ENCODE measurements at places on chromosomes 3 and 15.
A peak's percentile ranks its signal among the peaks of the same experiment; 100 is the strongest.

GRCh38 chr3:158159714-158160113 lies 49.8 kb downstream of the RSRC1 start:
- DNase-seq: no peak

DNA sequence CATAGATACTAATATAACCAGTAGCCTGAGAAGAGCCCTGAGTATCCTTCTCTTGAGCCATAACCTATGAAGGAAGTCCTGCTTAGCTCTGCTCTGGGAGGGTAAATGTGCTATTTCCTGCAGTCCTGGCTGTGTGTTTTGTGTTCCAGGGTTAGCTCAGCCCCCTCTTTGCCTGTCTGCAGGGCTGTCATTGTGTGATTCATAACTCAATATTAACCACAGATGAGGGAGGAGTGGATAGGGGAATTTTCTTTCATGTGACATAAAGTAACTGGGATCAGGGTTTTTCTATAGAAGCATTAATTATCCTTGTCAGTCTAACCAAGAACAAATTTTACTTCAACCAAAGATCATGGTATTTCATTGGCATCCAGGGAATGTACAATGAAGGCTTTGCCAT lies 183.3 kb upstream of the ZBTB20 start:
- DNase-seq: no peak

- no peak for DNase-seq
Measured at GRCh38 chr3:78140866-78141265, 1101.0 kb downstream of the ROBO2 start.

DNA sequence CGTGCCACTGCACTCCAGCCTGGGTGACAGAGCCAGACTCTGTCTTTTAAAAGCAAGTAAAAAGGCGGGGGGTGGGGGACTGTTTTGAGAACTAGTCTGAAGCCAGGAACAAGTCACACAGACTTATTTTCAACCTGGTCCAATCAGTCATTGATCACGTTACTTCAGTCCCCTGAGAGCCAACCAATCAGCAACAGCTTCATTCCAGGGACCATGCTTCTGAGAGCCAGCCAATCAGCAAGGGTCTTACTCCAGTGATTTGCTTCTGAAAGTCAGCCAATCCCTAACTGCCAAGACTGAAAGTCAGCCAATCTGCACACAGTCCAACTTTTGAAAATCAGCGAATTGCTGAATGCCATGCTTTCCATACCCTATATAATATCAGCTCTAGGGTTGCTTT lies 48.6 kb upstream of the C15orf39 start:
- DNase-seq: no peak

GRCh38 chr3:177196456-177197040 lies 734 bp downstream of the TBL1XR1 start:
- peak; percentile 77 for DNase-seq

- peak; percentile 73 for DNase-seq
Measured at GRCh38 chr15:68374168-68374745, 57.7 kb downstream of the ITGA11 start.

DNA sequence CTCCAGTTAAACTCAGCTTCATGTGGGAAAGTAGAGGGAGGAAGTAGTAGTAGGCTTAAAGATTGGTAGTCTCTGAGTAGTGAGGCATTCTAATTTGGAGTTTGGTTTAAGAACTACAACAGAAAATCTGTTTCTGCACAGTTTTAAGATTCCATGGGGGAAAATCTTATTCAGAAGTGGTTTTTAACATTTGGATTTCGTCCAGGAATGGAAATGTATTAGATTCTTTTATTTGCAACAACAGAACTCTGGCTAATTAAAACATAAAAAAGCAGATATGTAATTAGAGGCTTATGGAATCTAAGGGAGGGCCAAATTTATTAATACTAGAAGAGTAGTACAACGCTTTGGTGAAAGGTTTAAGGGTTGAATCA lies 36.0 kb downstream of the NECTIN3 start:
- no peak for DNase-seq

All from cardiac septum (tissue), 1 donor.